HS-5 (cell line): ENCODE measurements at places on chromosomes 11 and 22.

- DNase-seq, result no peak
Measured at GRCh38 chr11:47924184-47924691, 56.1 kb upstream of the PTPRJ start.

GRCh38 chr11:100753571-100753970 lies 66.5 kb downstream of the ARHGAP42 start:
- DNase-seq, result no peak

DNA sequence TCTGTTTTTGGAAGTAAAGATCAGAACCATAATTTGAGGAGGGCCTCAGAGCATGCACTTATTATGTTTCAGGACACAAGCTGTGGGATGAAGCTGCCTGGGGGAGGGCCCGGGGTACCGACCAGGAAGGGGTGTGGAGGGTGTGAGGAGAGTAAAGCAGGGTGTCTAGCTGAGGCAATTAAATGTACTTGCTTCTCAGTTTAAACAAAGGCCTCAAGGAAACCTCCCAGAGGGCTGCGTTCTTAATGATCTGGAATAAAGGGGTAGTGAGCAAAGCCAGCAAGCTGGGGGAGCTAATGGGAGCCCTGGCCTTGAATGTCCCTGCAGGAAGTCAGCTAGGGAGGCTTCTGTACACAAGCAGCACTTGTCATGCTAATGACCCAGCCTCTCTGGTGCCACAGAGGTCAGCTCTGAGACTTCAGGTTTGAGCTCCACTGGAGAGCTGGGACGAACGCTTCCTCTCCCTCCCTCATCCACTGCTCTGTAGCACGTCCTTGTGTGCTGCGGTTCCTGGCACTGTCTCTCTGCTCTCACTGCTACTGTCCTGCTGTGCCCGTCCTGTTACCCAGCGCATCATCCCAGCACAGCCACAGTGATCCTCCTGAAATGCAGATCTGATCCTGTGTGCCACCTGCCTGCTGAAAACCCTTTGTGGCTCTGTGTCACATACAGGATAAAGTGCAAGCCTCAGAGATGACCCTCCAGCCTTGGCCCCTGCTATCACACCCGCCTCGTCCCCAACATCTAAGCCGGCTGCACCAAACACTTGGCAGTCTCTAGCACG lies 159.7 kb downstream of the DBX1 start:
- DNase-seq, result no peak

- DNase-seq, result no peak
Measured at GRCh38 chr11:82216927-82217570, 516.6 kb downstream of the FAM181B start.

- DNase-seq, result no peak
Measured at GRCh38 chr11:1937616-1938342, 9.4 kb upstream of the MRPL23 start.

DNA sequence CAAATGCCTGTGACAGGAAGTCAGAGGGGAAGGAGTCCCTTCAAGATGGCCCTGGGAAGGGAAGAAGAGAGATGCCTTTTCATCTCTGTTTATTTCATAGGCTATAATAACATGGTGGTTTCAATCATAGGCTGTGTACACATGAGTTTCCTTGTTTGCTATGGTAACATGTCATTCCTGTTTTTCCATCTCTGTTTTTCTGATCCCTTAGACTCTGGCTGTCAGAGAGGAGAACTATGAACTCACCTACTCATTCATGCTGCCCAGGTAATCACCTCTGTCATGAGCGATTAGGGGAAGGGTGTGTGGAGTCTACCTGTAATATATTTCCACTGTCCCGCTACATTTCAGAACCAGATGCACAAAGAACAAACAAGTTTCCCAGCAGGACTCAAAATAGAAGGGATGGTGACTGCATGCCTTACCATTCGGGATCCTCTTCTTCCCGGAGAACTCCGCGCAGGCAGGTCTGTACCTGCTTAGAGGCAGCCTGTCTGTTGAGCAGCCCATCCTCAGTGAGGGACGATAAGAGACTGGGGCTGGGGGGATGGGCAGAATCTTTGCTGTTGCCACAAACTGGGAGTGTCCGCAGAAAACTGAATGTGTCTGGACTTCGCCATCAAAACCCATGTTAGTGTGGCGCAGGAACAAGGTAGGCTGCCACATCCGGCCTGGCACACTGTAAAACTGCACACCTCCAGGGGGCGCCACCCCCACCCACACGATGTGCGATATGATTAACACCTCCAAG lies 7.1 kb upstream of the PEX26 start:
- DNase-seq, result no peak

DNA sequence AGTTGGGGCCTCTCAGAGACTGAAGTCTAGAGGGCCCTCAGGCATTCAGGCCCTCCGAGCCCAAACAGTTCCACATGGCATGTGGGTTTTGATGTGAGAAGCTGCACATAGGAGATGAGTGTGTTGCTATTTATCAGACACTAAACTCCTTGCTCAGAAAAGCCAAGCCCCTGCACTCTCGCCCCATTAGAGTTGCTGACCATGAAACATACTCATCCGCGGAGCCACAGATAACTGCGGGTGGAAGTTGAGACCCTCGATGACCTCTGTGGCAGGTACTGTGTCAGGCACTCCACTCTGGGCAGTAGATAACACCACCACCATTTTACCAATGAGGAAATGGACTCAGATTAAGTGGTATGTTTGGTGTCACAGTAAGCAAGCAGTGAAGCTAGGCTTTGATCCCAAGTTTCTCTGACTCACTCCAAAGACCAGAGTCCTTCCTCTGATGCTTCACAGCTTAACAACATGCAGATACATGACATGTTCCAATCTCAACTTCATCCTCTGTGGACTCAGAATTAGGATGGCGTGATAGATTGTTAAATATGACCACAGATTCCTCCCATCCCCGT lies 202.1 kb downstream of the ADAMTS15 start:
- no peak for DNase-seq
